ENCODE measurements at places on chromosomes 5 and 9.

- peak; percentile 41 for DNase-seq
These were observed 19.1 kb downstream of the TGFBI start for GRCh38 chr5:136047858-136048257.

- no peak for DNase-seq
These were observed 98.7 kb downstream of the TLE1 start for GRCh38 chr9:81590688-81591087.

DNA sequence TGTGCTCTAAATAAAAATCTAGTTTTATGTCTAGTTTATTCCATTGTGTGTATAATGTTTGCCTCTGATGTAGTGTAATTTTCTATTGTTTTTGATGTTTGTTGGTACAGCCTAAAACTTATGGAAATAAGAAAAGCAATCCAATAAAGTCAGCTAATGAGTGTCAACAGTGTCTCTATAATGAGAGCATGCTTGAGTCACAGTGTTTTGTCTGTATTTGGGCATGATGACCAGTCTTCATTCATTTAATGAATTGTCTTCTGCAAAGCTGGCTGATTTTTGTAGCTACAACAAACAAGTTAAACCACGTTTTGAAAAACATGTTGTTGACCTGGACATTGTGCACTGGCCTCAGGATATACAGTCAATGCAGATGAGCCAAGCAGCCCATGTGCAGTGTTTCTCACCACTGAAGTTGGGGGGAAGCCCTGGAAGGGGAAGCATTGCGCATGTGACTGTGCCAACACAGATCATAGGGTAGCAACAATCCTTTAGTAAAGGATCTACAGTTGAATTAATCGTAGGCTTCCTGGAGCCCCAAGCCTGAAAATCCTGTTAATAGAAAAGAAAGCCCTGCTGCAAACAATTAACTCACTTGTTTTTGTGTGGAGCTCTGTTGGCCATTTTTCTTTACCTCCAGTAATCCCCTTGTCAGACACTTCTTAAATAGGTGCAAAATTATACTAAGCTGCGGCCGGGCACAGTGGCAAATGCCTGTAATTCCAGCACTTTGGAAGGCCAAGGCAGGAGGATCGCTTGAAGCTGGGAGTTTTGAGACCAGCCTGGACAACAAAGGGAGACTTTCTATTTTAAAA lies 88.0 kb downstream of the INIP start:
- no peak for DNase-seq

DNA sequence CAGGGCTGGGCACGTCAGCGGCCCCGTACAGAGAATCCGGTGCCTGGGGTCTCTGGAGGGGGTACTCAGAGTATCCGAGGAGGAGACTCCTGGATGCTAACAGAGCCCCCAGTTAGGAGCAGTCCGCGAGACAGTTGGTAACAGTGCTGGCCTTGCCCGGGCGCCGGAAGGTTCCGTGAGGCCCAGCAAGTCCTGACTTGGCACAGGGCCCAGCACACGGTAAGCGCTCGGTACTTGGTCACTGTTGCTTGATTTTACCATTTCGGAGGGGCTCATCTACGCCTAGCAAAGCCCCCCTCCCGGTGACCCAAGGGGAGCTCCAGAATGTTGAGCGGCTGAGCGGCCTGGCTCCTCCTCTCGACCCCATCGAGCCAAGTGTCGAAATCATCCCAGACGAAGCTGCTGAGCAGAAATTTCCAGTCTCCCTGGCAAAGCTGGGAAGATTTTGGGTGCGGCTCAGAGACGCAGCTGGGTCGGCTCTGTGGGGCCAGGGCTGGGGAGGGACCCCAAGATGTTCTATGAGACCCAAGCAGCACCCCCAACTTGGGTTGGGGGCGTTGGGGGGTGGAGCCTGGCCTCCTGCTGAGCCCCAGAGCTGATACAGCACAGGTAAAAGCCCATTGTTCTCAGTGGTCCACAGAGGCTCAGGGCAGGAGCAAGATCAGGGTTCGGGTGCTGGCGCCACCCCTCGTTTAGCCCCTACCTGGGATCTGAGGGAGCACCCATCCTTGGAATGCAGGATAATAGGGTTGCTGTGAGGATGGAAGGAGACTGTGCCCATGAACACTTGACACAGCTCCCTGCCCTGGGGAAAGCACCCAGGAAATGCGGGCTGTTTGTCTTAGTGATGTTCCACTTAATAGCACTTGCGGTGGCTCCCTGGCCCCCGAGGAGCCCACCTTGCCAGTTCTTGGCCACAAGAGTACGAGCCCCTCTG lies 137.2 kb downstream of the C9orf50 start:
- DNase-seq = no peak

DNA sequence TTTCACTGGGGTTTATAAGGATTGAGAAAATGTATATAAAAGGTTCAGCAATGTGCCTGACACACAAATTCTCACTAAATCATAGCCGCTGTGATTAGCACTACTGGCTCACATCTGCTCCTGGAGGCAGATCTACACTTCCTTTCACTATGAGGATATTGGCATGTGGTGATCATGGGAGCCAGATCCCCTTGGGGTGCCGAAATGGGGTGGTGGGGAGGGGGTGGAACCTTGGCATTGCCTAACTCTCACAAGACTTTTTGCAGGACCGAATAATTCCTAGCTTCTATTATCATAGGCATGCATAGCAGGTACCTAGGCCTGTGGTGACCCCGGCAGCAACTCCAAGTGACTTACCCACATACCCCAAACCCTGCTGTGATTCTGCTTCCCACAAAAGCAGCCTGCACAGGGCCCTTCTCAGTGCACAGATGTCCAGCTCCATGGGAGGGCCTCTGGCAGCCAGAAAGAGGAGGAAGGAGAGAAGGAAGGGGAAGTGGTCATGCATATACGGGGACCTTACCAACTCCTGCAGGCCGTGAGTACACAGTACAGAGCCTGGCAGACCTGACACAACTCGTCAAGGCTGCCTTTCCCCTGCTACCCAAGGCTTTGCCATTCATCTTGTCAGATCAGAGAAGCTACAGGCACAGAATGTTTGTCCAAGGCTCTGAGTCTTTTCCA lies 61.3 kb upstream of the IQGAP2 start:
- DNase-seq = no peak

DNA sequence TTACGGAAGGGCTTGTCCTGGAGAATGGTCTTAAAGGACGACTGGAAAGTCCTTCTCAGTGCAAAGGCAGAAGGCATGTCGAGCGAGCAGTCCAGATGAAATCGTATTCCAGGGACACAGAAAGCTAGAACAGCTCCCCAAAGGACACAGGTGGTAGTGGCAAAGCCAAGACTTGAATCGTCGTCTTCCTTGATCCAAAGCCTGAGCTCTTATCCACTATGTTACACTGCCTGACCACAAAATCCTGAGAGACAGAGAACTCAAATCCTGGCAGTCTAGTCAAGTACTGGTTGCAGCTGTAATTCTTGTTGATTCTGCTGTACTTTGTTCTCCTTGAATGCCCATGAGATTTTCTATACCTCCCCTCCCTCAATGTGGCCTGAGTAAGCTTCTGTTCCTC lies 198.7 kb downstream of the TARS1 start:
- DNase-seq = no peak

GRCh38 chr9:106722051-106722753 lies 140.8 kb upstream of the ZNF462 start:
- no peak for DNase-seq

DNA sequence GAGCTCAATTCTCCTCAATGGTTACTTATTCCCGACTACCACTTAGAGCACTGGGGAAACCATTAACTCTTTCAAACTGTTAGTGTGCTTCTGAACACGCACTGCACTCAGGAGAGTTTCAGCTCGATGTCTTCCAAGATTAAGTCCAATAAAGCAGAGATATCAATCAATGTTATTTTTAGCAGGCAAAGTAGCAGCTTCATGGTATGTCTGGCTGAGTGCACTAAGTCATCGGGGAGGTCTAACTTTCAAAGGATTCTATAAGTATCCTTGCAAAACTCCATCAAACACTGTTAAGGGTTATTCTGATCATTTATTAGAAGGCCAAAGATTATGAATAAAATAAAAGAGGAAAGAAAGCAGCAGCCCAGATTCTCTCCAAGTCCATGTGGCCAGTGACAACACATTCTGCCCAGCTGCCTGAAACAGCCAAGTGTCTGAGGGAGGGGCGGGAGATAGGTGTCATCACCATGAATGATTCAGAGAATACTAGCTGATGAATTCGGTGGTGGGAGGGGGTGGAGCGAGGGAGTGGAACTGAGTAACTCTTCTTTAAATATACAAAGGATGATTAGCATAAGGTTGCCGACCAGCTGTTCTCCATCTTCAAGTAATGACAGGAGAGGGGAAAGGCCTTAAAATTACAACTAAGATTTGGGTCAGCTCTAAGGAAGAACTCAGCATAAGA lies 21.3 kb downstream of the NREP start:
- DNase-seq = peak; percentile 91

GRCh38 chr5:139389701-139390638 lies at the start of gene MZB1:
TSS of gene MZB1 (minus strand) at chr5:139389913. CDS start at chr5:139389856, 57 bp downstream.
- no peak for DNase-seq

DNA sequence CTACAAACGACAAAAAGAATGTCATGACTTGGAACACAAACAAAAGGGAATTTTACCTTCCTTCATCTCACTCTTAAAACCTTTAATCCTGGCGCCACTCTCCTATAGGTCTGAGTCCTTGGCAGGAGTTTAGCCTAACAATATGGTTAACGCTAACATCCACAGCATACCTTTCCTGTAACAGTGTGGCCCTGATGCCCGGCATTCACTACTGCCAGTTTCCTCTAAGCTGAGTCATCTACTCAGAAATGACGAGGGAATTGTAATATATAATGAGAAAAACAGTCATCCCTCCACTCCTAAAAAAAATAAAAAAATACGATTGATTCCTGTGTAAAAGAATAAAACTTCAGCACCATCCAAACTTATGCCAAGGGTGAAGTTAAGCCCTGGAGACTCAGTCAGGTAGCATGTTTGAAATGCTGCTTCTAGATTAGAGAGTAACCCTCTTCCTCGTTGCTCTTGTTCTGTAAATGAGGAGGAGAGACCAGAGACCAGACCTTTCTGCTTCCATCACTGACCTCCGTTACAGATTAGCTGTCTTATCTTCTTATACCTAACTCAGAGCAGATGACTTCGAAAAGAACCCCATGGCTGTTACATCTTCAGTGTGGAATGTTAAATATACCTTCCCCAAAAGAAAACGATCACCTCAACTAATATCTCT lies 37.4 kb downstream of the CCDC125 start:
- DNase-seq = no peak

DNA sequence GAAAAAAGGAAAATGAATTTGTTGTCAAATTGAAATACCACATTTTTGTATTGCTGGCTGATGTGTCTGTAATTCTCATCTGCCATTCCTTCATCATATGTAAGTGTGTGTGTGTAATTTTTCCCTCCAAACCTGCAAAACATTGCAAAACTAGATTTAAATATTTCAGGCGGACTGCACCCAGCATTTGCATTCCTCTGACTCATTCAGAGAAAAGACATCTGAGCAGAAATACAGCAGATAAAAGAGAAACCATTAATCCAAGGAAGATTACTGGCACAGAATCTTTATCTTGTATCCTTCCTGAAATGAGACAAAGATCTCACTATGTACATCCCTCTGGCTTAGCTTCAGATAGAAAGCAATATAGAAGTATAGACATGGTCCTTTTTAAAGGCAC lies 275.3 kb downstream of the TMEM38B start:
- DNase-seq = no peak

- DNase-seq = no peak
These were observed 109.1 kb upstream of the RPS23 start for GRCh38 chr5:82387001-82387818.

- no peak for DNase-seq
These were observed 28.8 kb upstream of the TNFAIP8 start for GRCh38 chr5:119327018-119327417.

- DNase-seq = no peak
These were observed 83.1 kb upstream of the PLPP6 start for GRCh38 chr9:4579001-4579400.

DNA sequence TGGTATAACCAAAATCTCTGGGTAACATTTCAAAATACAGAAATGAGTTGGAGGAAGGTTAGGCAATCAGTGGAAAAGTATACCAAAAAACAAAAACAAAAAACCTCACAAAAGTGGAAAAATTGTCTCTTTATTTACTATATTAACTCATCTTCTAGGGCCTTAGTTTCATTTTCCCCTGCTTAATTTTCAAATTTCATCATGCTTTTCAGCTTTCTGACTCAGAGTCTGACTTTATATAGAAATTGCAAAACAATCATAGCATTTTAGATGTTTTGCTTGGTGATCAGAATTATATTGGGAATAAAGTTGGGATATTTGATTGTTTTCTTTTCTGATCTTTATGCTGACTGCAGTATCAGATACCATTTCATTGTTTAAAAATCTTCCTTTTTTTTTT lies 257.0 kb upstream of the PRR16 start:
- no peak for DNase-seq
